Activated naive CD8-positive, alpha-beta T cell treated with anti-CD3 and anti-CD28 coated beads for 36 hours (primary cell): ENCODE measurements at places on chromosomes 2 and 18. TPM values are rescaled to one million over a fixed set of nuclear protein-coding genes. Genes with fewer than 3 reads are reported as not detected.

RAB6D gene
- not detected for total RNA-seq

DNA sequence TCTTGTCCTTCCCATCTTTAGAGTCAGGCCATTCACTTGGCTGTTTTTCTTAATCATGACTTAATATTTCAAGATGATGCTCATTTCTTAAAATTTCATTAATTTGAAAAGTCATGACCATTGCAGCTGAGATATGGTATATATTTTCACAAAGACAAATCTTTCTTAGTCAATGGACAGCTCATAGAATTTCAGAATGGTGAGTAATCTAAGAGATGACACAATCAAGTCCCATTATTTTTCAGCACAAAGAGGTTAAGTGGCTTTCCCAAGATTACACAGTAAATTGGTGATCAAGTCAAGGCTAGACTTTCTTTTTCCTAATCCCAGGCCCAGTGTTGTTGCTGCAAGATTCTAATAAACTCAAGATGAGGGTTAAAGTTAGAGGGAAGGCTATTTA is 34.4 kb upstream of the NT5C1B start:
- DNase-seq, result no peak

DNA sequence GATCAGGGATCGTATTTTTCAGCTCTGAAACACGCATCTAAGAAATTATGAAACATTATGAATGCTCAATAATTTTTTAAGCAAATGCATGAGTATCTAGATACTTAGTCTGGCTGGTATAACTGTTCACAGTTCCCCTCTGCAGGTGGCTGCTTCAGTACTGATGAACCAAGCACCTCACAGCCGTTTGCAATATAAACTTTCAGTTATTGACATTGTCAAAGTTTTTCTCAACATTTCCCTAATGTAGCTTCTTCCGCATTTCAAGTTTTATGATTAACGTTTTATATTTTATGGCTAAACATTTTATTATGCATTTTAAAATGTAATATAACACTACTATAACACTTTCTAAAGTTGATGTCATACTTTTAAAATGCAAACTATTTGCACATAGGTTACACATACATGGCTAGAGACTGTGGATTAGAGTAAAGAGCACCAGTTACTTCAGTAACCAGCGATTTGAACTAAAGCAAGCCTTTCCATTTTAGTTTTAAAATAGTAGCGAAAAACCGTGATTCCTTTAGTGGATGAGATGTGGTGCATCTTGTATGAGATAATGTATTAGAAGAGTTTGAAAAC is 495.4 kb downstream of the XIRP2 start:
- DNase-seq, result no peak

DNA sequence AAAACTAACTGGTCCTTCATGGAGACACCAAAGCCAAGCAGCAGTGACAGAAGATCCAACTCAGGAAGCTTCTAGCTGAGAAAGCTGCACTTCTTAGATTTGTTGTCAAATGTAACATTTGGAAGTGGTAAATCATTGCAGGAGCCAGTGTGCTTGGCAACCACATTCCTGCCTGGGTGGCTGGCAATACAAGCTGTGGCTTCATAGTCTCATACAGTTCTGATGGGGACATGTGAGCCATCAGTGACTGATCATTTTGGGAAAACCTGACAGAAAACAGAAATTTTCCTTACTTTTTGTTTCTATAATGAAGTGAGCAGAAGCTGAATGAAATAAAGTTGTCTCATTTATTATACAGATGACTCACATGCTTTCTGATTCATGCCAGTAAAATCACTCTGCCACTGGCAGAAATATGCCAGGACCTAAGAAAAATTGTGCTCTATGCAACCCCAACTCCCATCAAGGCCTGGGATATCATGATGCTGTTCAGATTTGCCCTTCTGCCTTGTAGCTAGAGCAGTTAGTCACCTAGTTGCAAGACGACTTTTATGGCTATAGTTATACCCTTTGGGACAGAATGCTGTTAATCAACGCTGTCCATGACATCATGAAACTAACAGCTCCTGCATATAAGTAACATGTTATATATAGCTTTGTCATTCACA is 508.1 kb downstream of the ADCYAP1 start:
- DNase-seq, result no peak

DNA sequence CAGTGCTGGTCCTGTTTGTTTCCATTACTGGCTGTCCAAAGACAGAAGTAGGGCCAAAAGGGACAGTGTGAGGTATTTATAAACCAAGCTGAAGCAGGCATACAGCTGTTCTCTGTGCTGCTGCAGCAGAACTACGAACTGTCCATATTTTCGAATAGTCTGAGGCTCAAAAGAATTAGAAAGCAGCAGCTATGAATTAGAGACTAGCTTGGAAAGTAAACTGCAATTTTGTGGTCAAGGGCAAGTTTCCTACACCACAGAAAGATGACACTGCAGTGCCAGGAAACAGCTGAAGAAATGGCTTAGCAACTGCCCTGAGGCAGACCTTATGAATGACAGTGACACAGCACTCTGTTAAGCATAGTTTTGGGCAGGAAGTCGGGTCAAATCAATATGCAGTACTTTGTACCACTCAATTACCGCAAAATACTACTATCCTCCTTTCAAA is 125.3 kb downstream of the TMEM131 start:
- DNase-seq, result peak; percentile 55

IL1F10 gene
- total RNA-seq, result not detected
